ENCODE measurements at places on chromosomes 4 and X. TPM values are rescaled to one million over a fixed set of nuclear protein-coding genes. Genes with fewer than 3 reads are reported as not detected.

IL21 gene
- total RNA-seq, result not detected

DNA sequence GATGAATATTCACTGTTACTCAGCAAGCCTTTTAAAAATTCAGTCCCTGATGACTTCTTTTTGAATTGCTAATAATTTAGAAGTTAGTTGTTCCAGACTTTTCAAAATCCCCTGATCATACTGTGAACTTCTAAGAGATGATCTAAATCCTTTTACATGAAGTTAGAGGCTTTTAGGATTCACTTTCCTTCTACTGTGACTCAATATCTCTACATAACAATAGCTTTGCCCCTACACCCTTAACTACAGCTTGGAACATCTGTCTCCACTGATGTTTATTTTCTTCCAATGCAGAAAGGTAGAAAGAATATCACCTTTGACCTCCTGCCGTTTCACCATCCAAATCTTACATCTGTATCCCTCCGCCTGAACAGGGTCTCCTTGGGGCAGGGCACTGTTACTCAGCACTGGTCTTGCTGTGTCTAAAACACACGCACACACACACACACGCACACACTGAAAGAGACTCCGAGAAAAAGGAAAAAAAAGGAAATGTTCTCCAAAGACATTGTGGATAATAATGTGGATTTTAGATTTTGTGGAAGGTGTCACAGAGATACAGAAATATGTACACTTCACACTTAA is 111.6 kb upstream of the GPRIN3 start:
- no peak for DNase-seq

- peak; percentile 15 for DNase-seq
These were observed 54.3 kb downstream of the LRBA start for GRCh38 chr4:150960818-150961217.

GRCh38 chrX:153970357-153971123 is 1.1 kb downstream of the HCFC1 start:
- peak; percentile 77 for DNase-seq
